ENCODE measurements at places on chromosomes 5 and 9.

GRCh38 chr9:125749287-125749935, 2.2 kb downstream of the PBX3 start:
- DNase-seq = no peak

- DNase-seq = no peak
Measured at GRCh38 chr9:116087246-116087645, 66.3 kb upstream of the PAPPA start.

- no peak for DNase-seq
Measured at GRCh38 chr5:36667824-36668223, 61.4 kb downstream of the SLC1A3 start.

GRCh38 chr5:137269274-137269673, 229.9 kb downstream of the SPOCK1 start:
- DNase-seq = no peak

DNA sequence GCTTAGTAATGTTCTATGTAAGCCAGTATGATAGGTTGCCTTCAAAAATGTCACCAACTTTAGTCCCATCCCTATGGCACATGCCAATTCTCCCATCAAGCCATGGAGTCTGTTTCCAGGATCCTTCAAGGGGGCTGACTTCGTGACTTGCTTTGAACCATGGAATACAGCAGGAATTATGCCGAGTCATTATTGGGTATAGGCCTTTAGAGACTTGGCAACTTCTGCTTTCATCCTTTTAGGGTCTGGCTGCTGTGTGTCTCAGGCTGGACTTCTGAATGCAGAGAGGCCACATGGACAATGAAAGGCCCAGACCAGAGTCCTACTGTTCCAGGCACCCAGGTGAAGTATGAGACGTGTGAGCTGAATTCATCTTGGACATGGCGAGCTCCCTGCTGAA, 109.8 kb downstream of the DENND1A start:
- DNase-seq = no peak

All from RCC 7860 (cell line).